Diencephalon (tissue), 1 donor: ENCODE measurements at places on chromosomes 3 and 15. TPM values are rescaled to one million over a fixed set of nuclear protein-coding genes. Genes with fewer than 3 reads are reported as not detected.

The IL17RE gene
- total RNA-seq = 1.4 TPM

The SIDT1 gene
- total RNA-seq = 19.6 TPM

The TNNC1 gene
- total RNA-seq = not detected

The FHIT gene
- 174 TPM for total RNA-seq

The FBLN2 gene
- total RNA-seq = 6.0 TPM

The CDHR4 gene
- 0.23 TPM for total RNA-seq

The NPAP1 gene
- total RNA-seq = 0.69 TPM

The GOLGA8A gene
- 40.8 TPM for total RNA-seq

The FANCD2OS gene
- total RNA-seq = not detected

The MAGI1 gene
- 108 TPM for total RNA-seq
